Activated naive CD4-positive, alpha-beta T cell treated with anti-CD3 and anti-CD28 coated beads, Interleukin-2, amount 50 U/mL, for 16 hours (primary cell): ENCODE measurements at places on chromosomes 12 and 14.

DNA sequence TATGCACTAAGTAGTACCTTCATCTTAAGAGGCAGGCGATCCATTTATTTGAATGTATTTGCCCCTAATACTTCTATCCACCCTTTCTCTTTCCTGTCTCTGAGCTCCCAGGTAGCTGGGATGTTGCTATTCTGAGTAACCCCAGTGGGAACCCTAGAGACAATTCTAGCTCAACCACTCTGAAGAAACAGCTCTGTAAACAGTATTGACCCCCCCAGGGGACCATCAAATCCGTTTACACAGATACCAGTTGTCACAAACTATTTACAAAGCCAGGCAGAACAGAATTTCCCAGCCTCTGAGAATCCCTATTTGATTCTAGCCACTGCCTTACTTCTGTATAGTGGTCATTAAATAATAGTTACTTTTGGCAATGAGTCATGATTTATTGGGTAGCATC, 64.9 kb downstream of the MIPOL1 start:
- DNase-seq: no peak

GRCh38 chr12:46383654-46384450, 11.3 kb upstream of the SLC38A2 start:
- peak; percentile 76 for DNase-seq

DNA sequence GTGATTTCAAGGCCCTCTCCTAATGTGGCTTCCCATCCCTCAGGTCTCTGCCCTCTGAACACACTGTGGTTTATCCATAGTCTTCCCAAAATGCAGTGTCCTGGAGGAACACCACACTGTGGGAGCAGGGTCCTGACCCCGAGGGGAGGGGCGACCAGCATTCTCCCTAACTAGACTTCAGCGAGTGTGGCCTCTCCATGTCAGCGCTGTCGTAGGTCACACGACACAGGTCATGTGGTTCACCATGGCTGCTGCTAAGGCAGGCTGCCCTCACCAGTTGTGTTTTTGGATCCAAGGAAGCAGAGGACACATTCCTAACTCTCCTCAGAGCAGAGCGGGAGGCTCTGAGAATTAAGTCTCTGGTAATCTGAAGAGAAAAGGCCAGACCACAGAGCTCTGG, 50.5 kb downstream of the SSH1 start:
- DNase-seq: no peak

DNA sequence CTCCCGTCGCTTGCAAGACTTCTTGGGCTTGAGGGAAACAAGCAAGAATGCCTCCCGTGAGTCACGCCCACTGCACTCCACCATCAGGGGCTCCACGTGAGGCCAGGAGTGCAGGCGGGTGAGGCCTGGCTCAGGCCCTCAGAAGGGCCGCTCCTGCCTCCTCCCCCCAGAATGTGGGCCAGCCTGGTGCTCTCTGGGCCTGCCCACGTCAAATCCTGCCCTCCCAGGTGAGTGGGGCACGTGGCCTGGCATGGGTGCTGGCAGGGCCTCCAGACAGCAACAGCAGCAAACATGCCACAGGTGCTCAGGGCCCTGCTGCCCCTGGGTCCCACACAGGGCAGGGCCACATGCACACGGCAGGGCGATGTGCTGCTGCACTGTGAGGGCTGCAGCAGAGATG, 30.6 kb upstream of the BTBD6 start:
- DNase-seq: no peak

GRCh38 chr12:104133321-104133720, 4.7 kb downstream of the NFYB start:
- no peak for DNase-seq

- no peak for DNase-seq
These were observed 9.2 kb downstream of the EXOC3L4 start for GRCh38 chr14:103103461-103104388.

DNA sequence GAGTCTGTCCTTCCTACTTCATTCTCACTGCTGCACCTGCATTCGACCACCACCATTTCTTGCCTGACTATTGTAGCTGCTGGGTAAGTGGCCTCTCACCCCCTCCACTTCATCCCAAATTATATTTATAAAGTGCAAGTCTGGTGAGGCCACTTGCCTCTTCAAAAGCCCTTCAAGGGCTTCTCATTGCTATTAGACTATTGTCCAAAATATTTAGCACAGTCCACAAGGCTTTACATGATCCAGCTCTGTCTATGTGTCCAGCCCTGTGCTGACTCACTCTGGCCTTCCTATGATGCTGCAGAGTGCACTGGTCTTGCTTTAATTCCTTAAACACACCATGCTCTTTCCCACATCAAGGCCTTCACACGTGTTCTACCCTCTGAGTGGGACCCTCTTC, 46.0 kb downstream of the PAH start:
- DNase-seq: no peak

DNA sequence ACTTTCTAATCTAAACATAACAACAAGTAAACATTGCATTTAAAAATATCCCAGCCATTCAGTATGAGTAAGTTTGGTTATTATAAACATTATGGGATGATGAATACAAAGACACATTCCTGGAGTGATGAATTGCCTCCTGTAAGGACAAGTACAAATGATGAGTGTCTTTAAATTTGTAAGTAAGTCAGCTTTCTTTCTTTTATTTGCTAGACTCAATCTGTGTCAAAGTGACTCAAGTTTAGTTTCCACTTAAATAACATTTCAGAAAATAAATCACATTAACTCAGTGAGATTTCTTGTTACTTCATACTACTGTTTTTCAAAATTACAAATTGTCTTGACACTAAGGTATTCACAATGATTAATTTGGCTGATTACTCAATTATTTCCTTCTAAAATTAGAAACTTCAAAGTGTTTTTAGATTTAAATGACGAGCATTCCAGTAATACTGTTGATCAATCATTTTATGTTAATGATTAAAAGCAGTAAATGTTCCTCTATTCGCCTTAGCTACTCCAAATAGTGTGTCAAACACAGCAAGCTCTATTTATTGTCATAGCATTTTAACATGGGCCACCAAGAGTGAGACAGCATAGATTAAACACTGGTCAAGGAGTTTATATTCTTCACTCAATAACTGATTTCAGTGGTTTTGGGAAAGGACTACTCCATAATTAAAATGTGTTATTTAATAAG, 658.0 kb upstream of the MDGA2 start:
- DNase-seq: no peak

DNA sequence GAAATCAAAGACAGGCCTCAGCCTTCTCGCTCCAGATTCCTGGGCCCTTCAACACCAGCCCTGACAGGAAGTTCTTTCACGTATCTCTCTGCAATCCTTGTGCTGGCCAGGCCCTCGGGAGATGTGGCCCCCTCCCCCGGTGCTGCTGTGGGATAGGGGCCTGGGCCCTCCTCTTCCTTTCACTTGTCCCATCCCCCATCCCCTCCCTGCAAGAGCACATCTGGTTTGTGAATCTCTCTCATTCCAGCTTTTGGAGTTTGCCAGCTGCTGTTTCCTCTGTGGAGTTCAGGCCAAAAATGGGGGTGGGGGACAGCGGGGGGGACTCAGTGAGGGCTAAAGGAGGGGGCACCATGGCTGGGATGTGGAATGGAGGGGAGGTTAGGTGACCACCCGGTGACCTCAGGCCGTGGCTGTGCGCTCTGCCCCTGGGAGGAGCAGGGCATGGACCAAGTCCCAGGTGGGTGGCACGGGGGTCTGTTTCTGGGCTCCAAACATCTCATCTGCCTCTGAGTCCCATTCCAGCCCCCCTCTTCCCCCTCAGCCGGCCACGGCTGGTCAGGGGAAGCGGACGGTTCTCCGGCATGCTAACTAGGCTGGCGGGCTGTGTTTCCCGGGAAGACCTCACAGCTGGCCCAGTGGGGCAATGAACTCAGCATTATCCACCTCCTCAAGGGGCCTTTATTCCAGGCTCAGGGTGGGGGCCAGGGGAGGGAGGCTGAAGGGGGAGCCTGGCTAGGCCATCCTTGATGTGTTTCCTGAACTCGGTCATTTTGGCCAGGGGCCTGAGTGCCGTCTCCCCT, 7.4 kb downstream of the LRP1 start:
- no peak for DNase-seq

- DNase-seq: no peak
These were observed 4.7 kb upstream of the TMEM229B start for GRCh38 chr14:67493092-67493717.

- no peak for DNase-seq
These were observed 15.0 kb downstream of the GSG1 start for GRCh38 chr12:13088496-13088895.

DNA sequence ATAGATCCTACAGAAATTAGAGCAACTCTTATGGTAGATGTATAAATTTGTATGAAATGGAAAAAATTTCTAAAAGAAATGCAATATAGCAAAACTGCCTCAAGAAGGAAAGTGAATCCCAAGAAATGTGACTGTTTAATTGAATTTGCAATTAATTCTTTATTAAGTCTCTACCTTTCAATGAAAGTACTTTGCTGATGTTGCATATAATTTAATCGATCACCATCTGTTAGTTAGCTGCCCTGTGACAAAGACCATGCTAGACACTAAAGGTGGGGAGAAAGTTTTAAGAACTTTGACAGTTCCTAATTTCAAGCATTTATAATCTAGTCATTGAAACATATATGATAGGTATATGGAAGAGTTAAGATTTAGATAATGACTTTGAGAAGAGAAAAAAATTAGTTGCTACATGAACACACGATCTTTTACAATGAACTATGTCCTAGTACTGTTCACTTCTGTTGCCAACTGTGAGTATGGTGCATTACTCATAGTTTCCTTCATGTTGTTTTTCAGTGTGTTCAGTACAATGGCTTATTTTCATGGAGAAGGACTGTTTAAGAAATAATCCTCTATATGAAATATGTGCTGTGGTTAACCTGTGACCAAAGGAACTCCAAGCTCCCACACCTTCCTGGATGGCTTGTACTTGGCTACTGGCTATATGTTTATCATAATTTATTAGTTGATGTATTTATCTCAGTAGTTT, 128.4 kb downstream of the METTL25 start:
- DNase-seq: no peak

DNA sequence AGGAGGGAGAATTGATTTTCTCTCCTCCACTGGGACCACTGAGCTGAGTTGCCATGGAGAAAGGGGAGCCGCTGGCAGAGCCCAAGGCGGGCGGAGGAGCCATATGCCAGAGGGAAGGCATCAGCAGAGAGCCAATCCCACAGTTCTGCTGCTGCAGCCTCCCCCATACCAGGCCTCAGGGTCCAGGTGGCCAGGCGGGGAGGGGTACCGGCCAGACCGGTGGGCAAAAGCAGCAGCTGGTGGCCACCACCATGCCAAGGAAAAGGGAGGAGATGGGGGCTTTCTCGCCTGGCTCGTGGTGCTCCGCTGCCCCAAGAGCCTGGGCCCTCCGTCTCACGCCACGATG, 72.8 kb downstream of the PITPNM2 start:
- DNase-seq: no peak

DNA sequence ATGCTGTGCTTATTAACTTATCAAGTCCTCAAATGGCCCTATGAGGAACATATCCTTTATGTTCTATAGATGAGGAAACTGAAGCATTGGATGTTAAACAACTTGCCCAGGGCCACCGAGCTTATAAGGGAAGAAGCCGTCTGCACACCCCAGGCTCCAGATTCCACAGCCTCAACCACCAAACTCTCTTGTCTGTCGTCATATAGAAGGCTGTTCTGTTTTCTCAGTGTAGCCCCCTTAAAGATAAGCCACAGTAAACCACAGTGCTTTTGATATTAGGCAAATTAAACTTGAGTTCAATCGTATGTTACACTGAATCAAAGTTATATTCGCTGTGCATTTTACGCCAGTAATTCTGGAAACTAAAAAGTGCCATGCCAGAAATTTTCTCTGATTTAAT, 116.7 kb downstream of the PRKCH start:
- DNase-seq: no peak

GRCh38 chr12:80698847-80699542, 8.4 kb upstream of the MYF6 start:
- no peak for DNase-seq

DNA sequence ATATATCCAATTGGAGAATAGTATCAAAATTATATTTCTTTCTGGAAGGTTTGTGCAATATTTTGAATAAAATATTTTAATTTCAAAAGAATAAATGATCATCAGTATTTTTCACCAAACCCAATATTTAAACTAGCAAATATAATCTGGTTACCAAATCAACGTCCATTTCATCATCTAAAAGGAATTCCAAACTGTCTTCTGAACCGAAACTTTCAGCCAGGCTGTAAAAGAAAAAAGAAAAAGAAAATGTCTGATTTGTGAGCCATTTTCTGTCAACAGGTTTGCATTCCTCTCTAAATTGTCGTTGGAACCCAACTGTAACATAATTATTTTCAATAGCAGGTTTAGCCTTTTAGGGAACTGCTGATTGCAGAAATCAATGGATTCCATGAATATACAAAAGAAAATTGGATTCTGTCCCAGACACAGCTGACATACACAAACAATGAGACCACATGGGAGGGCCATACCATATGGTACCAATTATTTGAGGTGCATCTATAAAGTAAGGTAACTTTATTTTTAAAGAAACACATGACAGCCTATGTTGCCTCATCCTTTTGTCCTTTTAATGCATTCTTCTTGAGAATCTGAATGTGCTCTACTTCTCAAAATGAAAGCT, 22.7 kb downstream of the SNRPF start:
- DNase-seq: no peak

DNA sequence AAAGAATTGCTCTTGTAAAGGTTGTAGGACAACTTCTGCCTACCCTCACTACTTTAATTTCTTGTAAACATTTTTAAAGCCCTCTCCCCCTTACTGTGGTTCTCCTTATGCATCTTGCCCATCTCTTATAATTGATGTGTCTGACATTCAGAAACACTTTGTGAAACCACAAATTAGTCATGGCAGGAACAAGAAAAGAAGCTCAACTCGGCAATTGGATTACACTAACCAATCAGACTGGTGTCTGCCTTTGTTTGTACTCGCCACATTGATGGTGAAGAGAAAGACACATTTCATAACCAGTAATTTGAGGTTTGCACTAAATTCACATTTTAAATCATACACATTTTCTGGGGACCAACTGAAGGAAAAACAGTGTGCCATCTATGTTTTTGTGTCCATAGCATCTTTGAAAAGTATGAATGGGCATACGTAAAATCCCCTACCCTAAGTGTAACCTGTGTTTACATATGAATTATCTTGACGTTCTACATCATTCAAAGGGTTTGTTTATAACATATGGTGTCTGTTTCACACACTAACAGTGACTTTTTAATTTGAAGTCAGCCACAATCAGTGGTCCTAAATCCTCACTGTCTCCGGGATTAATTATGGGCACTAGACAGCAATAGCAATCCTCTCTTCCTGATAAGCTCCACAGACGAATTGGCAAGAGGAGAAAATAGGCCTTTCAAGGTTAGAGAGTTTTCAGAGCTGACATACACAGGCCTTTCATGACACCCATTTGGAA, 49.9 kb downstream of the OTX2 start:
- DNase-seq: no peak

GRCh38 chr12:103712216-103712615, 125.1 kb downstream of the STAB2 start:
- no peak for DNase-seq
